ENCODE measurements at places on chromosomes 2 and 18. TPM values are rescaled to one million over a fixed set of nuclear protein-coding genes. Genes with fewer than 3 reads are reported as not detected.

- DNase-seq, result no peak
Observed at GRCh38 chr2:119142824-119143223, 15.7 kb downstream of the C1QL2 start.

- DNase-seq, result peak; percentile 29
Observed at GRCh38 chr2:45009928-45010701, 863 bp upstream of the SIX2 start.

DNA sequence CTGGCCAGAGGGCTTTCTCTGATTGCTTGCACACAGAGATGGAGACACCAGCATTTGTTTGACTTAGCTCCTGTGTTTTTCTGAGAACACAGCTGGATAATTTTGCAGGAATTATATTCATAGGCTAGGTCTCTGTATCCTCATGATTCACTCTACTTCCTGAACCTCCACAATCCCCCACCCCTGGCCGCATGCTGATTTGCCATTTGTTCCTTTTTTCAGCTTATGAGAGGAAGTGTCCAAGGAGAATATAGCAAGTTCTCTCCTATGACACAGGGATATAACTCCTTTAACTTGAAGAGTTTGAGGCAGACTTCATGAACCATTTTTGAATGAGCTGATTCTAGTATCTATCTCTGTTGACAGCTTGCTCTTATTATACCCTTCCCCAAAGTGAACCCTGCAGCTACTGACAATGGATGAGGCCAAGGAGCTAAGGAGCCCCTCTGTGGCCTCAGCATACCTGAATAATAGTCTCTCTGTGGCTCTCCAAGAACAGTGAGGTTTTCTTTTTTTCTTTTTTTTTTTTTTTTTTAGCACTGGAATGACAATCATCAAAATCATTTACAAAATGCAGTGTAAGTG, 15.4 kb downstream of the CAVIN2 start:
- no peak for DNase-seq

DNA sequence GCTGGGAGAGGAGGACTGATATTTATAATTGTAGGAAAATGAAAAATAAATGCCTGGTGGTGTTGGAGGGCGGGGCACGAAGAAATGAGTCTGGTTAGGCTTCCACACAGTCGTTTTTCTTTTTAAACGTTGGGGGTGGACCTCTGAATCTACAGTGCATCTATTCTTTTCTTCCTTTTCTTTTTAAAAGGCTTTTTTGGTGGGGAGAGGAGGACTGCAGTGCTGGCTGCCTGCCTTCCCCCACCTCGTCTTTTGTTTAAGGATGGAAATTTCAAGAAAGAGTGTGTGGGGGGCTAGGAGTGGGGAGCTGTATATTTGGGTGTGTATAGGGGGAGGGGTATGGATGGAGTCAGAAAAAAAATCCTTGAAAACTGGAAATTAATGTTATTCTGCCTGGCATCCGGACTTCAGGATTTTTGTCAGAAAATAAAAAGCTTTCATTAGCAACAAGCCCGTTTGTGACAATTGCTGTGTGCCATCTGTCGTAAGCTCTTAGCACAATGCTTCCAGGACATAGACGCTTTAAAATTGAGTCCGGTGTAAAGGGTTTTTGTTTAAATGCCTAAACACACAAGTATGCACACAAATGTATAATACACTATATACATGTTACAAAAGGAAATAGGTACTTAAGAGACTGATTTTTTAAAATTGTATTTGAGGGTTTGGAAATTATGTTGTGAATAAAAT, 1.1 kb downstream of the MAP2 start:
- DNase-seq, result no peak

DNA sequence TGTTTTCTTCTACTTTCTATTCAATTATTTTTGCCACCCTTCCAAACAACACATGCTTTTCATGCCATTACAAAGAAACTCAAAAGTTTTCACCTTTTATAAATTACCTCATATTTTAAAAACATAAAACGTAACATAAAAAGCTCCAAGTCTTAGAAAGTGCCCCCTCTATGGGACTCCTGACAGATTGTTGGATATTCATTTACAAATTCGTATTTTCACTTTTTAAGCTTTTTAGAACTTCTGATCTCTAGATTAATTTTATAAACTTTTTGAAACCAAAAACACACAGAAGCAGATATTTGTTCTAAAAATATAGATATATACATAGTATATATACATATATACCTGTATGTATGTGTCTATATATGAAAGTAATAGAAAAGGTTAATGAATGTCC, 1.5 kb downstream of the COL5A2 start:
- no peak for DNase-seq

- DNase-seq, result no peak
Observed at GRCh38 chr2:71102981-71103681, 26.9 kb downstream of the MCEE start.

- peak; percentile 29 for DNase-seq
Observed at GRCh38 chr2:152740743-152741328, 22.4 kb downstream of the ARL6IP6 start.

DNA sequence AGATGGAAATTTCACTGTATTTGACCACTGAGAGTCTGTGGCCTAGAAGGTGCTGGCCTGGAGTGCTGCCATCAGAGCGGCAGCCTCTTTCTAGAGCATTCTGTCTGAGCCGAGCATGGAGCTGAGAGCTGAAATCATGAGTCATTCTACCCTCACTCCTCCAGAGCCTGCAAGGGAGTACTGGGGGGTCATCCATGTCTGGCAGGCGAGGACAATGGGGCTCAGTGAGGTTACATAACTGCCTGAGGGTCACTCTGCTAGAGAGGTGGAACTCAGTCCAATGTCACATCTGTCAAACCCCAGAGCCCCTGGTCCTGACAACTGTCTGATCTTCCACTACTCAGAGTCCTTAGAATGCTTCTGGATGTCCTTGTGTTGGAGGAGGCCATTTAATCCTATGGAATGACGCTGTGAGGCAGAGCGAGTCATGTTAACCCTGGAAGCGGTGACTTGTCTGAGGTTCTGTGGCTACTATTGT, 65.3 kb downstream of the HAUS1 start:
- DNase-seq, result no peak

The GALNT14 gene
- 1.1 TPM for polyA plus RNA-seq

The GBX2 gene
- polyA plus RNA-seq, result not detected

The SNED1 gene
- polyA plus RNA-seq, result 17.1 TPM

Measured in urinary bladder (tissue), 4 donors.